Activated CD8-positive, alpha-beta memory T cell treated with anti-CD3 and anti-CD28 coated beads for 24 hours (primary cell): ENCODE measurements at places on chromosomes 11 and 22.

DNA sequence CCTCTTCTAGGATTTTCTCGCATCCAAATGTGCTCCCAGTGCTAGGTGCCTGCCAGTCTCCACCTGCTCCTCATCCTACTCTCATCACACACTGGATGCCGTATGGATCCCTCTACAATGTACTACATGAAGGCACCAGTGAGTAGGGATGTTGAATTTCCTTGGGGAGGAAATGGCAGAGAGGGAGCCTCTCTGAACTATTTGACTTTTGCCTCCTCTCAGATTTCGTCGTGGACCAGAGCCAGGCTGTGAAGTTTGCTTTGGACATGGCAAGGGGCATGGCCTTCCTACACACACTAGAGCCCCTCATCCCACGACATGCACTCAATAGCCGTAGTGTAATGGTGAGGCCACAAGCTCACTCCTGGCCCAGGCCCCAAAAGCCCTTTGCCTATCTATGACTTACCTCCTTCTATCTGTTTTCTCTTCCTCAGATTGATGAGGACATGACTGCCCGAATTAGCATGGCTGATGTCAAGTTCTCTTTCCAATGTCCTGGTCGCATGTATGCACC lies 2.5 kb downstream of the TAF10 start:
- peak; percentile 53 for DNase-seq

DNA sequence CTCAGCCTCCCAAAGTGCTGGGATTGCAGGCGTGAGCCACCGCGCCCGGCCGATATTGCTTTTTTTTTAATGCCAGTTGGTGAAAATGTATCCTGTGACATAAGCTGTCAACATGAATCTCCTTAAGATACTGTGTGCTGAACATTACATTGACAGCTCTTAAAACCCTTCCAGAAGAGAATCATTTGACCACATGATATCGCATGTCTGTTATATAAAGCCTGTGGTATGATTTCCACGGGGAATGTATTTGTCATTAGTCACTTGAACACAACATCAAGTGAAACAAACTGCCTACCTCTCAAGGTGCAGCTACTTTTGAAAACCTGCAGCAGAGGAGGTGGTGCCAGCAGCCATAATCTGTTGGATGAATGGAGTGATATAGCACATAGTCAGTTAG lies 67.0 kb downstream of the BCL2L13 start:
- DNase-seq: no peak

DNA sequence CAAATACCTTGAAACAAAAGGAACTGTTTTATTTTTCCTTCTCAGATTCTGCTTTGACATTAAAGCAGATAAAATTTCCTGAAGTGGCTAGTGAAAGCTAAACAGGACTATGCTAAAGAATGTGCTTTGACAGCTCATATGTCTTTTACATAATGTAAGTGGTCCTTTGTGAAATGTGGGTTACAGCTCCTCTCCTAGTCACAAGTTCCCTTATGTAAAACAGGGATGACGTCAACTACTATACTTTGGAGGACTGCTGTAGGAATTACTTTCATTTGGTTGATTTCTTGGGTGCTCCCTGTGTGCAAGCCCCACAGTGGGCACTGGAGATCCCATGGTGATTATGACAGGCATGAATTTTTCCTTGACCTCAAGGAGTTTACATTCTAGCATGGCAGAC lies 216.6 kb upstream of the NARS2 start:
- DNase-seq: no peak

DNA sequence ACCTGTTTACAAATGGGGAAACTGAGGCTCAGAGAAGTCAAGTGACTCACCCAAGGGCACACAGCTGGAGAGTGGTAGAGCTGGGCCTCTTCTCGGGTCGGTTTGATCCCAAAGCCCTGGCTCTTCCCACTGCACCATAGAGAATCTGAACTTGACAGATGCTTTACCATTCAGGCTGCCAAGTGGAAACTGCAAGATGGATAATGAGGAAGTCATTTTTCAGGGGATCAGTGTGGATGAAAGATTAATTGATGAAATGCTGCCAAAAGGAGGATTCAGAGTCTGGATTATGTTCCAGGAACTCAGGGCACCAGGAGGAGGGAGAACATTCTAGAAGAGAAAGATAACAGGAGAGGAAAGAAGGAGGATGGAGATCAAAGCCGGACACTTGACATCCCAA lies 185.9 kb upstream of the ZBED5 start:
- DNase-seq: no peak

DNA sequence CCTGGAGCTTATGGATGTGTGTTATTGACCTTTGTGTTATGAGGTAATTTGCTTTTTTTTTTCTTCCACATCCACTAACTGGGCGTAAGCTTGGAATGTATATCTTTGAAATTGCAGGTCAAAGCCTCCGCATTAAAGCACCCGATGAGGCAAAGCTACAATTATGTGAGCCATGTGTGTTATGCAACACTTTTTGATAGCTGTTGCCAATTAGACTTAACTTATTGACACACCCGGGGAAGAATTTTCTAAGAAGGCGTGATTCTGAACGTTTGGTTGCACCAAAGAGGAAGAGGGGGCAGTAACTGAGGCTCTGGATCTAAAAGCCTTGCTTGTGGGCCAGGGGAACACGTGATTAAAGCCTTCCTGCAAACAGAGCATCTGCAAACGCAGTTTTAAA lies 610 bp upstream of the TEX12 start:
- DNase-seq: no peak
